Stimulated activated CD4-positive, alpha-beta T cell treated with anti-CD3 and anti-CD28 coated beads, TNF-alpha, amount 100 ng/mL, for 1 hour (primary cell): ENCODE measurements at places on chromosomes 5 and 9.

DNA sequence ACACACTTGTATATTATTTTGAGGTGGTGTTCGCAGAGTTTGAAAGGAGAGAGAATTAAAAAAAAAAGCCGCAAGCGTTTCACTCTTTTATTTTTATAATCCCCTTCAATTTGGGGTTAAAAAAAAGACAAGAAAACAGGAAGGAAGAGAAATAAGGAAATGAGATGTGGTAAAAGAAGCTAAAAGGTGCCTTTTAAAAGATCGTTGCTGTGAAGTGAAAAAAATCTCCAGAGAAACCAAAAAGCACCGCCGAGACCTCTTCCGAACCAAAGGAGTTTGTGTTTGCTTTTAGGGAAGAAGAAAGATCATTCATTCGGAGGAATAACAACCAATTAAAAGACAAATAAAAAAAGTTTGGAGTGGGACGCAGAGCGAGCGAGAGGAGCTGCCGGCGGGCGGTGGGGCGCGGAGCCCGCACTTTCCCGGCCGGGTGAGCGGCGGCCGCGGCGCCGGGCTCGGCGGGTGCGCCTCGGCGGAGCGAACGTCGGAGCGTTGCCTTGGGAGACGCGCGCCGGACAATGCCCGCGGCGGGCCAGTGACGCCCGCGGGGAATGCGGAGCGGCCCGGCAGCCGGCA is 355 bp downstream of the TLE4 start:
- peak; percentile 28 for DNase-seq

DNA sequence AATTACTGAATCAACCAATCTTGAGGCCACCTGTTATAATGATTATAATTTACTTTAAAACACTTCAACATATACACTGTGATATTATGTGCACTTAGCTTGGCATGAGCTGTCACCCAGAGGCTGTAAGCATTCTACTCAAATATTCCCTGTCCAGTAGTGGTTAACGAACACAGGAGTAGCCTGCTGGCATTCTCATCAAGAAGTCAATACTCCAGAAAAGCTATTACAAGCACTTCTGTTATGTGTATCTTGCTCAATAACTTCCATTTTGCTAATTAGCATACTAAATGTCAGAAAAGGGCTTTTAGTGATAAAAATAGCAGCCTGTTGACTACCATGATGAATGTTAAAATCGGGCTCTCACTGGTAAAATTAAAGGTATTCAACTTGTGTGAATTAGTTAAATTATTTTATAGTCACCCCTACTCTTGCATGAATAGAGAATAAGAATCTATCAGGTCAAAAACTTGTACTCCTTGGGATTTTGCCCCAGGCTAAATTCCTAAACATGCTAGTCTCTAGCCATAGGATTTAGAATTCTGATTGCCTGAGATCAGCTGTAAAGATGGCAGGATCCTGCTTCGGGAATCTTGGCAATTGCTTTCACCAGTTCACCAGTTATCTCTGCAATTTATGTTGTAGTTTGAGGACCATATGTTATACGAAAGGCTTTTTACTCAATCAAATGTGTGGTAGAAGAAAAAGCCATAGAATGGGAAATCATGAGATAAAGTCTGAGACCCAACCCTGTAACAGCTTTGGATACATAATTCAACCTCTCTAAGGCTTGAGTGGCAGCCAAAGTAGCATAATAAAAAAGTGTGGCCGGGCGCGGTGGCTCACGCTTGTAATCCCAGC is 43.4 kb upstream of the PAM start:
- no peak for DNase-seq

DNA sequence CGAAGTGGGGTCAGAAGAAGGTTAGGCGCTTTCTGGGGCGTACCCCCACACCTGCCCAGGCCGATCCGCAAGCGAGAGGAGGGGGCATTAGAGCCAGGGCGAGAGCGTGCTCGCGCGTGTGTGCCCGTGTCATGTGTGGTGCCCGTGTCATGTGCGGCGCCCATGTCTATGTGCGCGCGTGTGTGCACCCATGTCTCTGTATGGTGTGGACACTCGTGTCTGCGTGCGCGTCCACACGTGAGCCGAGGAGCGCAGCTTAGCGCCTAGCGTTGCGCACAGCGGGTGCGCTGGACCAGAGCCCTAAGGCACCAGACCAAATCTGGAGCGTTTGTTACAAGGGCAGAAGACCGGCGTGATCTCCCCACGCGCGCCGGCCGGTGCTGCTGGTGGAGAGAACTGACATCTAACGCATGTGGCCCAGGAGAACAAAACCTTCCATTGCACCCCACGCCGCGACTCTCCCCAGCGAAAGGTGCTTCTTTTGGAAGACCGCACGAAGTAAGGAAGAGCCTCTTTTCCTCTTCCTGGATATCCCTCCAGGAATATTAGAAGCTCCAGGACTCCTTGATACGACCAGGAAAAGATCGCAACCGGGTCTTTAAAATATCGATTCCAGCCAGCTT is 644 bp downstream of the NIM1K start:
- no peak for DNase-seq

- DNase-seq, result no peak
Measured at GRCh38 chr5:71586052-71586940, 844 bp upstream of the MCCC2 start.

DNA sequence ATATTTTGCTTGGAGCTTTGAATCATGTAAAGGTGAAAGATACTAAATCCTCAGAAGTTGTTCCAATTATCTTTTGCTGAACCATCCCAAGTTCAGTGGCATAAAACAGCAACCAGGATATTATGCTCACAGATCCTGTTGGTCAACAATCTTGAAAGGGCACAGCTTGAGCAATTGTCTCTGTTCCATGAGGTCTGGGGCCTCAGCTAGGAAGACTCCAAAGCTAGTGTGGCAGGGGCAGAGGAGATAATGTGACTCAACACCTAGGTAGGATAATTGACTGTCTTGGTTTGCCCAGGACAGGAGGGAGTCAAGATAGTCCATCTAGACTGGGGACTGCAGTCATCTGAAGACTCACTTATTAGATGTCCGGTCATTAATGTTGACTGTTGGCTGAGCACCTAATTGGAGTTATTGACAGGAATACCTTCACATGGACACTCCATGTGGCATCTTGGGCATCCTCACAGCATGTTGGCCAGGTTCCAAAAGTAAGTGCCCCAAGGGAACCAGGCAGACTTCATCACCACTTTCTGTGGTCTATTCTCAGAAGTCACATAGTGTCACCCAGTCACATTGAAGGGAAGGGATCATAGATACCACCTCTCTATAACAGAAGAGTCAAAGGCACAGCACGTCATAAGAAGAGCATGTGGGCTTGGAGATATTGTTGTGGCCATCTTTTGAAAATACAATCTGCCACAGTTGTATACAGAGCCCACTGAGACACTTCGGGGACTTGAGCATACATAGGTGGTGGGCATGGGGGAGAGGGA is 88.4 kb upstream of the GPBP1 start:
- DNase-seq, result no peak

DNA sequence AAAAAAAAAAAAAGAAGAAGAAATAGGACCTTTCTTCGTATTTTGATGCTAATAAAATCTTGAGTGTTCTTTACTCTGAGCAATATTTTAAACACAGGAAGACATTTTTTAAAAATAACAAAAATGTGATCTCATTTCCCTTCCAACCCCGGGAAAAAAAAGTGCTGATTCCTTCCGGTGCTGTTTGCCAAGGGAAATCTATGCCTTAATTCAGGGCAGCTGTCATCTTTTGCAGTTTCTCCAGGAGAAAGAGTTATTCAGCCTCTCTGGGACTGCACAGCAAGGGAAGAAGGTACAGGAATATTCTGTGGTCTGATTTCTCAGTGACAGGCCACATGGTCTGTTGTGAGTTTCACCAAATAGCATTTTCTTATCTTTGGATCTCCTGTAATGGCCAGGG is 291.9 kb upstream of the IRX1 start:
- no peak for DNase-seq

- DNase-seq, result no peak
Measured at GRCh38 chr9:136277746-136278145, 26.1 kb downstream of the CCDC187 start.

- DNase-seq, result no peak
Measured at GRCh38 chr9:31733166-31733565, 651.3 kb upstream of the ACO1 start.

DNA sequence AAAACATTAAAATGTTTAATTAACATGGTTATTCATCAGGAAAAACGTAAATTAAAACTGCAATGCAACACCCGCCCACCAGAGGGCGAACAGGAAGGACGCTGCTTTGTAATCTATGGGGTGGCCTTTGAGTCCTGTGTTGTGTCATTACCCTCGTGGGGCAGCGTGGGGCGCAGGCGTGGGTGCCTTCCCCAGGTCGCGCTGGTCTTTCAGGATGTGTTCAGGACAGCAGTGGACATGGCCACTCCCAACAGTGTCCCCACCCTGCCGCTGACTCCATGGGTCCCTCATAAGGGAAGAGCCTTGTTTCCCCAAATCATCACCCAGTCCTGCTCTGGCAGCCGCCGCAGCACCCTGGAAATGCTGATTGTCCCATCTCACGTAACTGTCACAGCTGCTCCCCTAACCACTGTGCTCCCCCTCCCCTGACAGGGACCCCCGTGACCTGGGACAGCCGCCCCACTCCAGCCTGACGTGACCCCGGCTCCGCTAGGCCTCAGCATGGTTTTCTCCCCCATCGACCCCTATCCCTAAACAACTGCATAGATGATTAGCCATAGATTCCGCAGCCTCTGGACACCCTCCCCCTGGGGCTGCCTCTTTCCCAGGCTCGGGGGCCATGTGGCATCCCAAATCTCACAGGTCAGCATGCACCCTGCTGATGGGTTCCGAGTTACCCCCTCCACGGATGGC is 36.4 kb downstream of the GLT6D1 start:
- peak; percentile 17 for DNase-seq

DNA sequence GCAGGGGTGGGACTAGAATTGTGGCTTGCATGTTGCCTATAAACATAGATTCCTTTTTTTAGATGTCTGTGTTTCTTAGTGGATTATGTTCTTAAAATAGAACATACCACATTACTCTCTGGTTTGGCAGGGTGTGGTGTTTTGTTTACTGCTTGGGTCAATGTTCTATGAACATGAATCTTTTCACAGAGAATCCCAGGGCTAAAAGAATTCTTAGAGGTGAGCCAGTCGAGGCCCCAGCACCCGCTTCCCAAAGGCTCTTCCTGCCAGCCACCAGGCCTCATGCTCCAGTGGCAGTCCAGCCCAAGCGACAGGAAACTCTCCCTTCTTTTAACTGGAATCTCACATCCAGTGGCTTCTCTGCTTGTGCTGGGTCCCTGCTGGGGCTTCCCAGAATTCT is 126.6 kb downstream of the C9orf152 start:
- no peak for DNase-seq

- no peak for DNase-seq
Measured at GRCh38 chr5:136192015-136192525, 892 bp downstream of the SMIM32 start.

- DNase-seq, result no peak
Measured at GRCh38 chr5:61854531-61854930, 451.5 kb upstream of the KIF2A start.

DNA sequence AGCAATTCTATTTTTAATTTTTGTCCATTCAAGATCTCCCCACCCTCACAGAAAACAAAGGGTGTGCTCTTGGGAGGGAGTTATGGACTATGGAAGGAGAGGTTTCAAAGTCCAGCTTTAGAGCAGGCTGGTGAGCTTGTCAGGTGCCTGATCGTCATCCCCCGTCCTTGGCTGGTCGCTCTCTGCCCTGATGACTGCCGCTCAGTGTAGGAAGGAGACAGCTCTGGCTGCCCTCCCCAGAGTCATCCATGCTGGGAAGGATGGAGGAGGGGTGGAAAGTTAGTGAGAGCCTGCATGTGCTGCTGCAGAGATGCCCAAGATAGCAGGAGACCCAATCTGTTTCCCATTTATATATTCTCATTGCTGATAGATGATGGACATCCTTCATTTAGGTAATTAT is 96.6 kb downstream of the NLN start:
- no peak for DNase-seq

GRCh38 chr5:57174890-57175510 is 1.1 kb downstream of the GPBP1 start:
- DNase-seq, result no peak

DNA sequence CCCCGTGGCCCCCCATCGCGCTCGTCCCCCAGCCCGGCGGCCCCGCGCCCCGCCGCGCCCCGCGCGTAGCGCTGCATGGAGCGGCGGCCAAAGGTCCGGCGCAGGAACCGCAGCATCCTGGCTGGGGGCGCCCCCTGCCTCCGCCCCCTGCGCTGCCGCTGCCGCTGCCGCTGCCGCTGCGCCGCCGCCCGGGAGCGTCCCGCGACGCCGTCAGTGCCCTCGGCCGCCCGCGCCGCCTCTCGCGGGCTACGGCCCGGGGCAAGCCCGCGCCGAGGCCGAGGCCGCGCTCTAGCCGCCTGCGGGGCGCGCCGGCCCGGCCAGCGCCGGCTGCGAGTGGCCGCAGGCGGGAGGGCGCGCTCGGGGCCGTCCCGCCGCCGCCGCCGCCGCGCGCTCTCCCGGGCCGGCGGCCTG is 523 bp downstream of the EPB41L4B start:
- no peak for DNase-seq

- DNase-seq, result no peak
Measured at GRCh38 chr9:85248514-85249312, 493.0 kb downstream of the AGTPBP1 start.

- DNase-seq, result no peak
Measured at GRCh38 chr5:135721548-135722090, 112.8 kb upstream of the SLC25A48 start.

GRCh38 chr5:36670548-36670947 is 64.1 kb downstream of the SLC1A3 start:
- no peak for DNase-seq

DNA sequence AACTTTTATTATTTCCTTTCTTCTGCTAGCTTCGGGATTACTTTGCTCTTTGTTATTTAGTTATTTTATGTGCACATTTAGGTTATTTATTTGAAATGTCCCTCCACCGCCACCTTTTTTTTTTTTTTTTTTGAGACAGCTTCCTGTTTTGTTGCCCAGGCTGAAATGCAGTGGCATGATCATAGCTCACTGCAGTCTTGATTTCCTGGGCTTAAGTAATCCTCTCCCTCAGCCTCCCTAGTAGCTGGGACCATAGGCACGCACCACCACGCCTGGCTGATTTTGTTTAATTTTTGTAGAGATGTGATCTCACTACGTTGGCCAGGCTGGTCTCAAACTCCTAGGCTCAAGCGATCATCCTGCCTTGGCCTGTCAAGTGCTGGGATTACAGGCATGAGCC is 38.5 kb downstream of the RIC1 start:
- no peak for DNase-seq

DNA sequence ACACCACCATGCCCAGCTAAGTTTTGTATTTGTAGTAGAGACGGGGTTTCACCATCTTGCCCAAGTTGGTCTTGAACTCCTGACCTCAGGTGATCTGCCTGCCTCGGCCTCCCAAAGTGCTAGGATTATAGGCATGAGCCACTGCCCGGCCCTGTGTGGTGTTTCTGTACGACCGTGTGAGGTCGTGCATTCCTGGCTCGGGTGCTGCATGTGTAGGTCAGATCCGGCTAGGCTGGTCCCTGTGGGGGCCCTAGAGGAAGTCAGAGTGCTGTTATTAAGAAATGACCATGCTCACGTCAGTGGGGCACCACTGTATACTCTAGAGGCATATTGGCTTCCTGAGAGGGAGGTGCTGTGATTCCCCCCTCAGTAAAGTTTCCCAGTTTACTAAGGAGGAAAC is 13.7 kb downstream of the WNK2 start:
- DNase-seq, result no peak
